ENCODE measurements at places on chromosomes 11 and 22.

DNA sequence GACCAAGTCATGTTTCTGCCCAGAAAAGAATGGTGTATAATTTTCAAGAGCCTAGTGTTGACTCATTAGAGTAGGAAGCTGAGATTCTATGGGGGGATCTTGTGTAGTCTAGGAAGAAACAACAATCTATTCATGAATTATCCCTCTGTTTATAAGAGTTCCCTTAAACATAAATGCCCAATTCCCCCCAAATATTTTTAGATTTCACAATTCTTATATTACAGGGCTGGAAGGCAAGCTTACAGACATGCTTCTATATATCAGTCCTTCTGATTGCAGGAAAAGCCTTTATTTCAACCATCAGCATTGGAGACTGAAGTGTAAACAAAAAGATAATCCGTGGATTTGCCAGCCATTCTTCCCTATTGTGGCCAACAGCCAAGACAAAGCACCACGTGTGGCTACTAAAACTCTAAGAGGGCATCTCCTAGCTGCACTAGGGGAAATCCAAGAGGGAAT, 71.4 kb downstream of the NAT10 start:
- DNase-seq = no peak

- DNase-seq = no peak
These were observed 47.1 kb upstream of the SOX6 start for GRCh38 chr11:16403448-16403803.

DNA sequence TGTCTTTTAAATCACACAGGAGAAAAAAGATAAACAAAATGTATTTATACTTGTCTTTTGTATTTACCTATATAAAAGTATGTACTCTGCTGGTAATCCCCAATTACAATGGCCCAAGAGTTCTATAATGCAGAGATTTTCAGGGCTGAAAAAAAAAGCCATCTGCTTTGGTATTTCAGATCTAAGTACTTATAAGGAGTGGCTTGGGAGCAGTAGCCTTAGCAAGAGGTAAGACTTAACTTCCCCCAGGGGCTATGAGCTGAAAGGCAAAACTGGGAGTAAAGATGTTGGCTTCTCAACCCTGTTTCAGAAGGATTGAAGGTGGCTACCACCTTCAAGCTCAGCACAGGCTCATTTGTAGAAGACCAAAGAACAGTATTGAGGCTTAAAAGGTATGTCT, 35.3 kb upstream of the EP300 start:
- DNase-seq = no peak

DNA sequence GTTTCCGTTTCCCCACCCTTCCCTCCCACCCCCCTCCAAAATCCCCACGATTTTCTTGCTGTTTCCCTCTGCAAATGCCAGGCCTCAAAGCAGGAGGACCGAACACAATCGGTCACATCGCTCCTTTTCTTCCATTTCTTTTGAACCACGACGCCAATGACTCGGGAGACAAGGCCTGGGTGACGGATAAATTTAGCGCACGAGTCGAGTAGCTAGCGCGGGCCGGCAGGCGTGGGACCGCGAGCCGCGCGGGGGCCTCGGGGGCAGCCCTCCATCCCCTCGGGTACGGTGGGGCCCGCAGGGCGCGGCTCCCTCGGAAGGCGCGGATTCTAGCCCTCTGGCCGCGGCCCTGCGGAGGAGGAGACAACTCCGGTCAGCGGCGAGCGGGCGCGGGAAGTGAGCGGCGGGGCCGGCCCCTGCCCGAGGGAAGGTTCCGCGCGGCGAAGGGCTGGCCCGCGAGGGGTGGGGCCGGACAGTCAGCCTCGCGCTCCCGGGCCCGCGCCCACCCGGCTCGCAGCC, 414 bp downstream of the JOSD1 start:
- no peak for DNase-seq

GRCh38 chr11:61793829-61794204, 1.1 kb downstream of the FEN1 start:
- no peak for DNase-seq

DNA sequence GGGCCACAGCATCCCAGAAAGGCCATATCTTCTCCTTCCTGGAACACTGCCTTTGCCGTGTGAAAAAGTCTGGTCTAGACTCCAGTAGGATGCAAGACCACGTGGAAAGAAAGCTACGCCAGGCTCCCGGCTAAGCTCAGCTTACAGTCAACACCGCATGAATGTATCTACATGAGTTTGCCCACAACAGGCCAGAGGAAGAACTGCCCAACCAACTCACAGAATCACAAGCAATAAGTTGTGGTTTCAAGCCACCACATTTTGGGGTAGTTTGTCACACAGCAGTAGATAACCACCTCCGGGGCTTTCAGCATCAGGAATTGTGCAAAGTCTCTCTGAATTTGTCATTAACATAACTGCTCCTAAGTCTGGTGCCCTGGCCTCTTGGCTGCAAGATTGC, 27.3 kb downstream of the HSPA8 start:
- DNase-seq = no peak

DNA sequence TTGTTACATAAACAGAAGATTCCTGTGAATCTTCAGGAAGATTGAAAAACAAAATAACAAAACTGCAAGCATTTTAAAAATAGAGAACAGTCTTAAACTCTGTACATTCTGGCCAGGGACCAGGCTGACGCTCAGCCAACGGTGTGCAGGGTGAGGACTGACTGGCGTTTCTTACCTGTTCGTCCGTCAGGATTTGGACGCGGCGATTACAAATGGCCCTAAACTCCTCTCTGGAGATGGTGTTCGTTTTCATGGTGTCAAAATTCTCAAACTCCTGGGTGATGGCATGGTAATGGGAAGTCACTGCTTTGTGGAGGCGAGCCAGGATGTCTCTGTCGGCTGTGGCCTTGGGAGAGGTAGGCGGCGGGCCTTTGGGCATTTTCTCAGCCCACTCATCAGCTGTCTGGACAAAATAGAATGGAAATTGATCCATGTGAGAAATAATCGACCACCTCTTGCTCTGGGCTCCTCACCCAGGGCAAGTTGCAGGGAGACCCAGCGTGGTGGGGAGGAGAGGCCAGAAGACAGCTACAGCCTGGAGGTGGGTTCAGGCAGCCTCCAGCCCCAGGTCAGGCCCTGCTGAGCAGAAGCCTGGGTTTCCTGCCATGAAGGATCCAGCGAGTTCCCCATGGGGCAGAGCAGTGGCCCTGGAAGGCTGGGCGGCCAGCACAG, 143.0 kb downstream of the MPPED1 start:
- no peak for DNase-seq

GRCh38 chr11:44754876-44755555, 28.3 kb downstream of the TSPAN18 start:
- no peak for DNase-seq

GRCh38 chr22:48112687-48113521, 1350.5 kb downstream of the TBC1D22A start:
- no peak for DNase-seq

DNA sequence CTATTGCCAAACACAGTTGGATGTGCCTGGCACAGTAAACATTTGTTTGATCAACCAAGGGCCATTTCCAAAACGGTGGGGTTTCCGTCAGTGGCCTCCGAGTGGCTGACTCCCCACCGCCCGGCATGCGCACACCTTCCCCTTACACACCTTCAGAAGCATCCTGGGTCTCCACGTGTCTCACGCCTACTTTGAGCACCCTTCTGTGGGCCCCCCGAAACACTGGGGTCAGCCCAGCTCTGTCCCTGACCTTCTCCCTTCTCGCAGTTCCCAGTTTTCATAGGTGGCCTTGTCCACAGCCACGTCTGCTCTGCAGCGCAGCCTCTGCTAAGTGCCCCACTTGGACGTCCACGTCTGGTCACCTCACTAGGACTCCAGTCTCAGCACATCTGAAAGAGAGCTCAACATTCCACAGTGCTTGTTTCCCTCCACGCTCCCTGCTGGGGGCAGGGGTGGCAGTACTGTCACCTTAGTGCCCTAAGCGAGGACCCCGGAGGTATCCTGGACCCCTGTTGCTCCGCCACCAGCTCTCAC, 13.2 kb upstream of the SHANK2 start:
- no peak for DNase-seq

GRCh38 chr11:94046796-94047195, 25.6 kb downstream of the HEPHL1 start:
- DNase-seq = no peak

DNA sequence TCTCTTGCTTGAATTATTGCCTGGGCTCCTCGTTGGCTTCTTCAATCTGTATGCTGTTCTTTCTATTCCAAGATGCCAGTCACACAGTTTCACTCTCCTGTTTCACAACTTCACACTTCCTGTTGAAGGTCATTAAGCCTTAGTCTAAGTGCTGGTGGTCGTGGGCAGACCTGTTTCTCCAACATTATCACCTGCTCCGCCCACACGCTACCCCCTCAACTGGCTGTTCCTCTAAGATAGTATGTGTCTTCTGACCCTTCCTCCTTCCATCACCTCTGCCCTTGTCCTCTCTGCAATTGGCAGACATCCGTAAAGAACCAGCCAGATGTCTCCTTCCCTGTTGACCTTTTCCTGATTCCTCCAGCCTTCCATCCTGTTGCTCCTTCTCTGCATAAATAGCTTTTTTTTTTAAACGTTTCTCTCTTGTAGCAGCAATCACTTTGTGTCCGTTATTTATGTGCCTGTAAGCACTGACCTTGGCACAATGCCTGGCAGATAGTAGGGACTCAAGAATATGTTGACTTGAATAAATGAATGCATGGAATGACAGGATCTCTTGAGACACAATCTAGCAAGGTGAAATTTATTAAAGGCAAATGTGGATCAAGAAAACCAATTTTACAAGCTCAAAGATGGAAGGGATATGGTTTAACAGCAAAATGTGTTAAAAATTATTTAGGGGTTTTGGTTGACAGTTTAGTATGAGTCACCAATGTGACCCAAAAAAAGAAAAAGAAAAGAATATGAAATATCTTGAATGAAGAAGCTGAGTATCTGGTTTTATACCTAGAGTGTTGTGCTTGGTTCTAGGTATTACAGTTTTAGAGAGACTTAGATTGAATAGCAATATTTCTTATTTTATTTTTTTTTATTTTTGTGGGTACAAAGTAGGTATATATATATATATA, 12.6 kb downstream of the DIXDC1 start:
- no peak for DNase-seq

GRCh38 chr22:23580576-23581259, 628 bp upstream of the IGLL1 start:
- no peak for DNase-seq

GRCh38 chr11:93729129-93729616, 12.1 kb downstream of the TAF1D start:
- no peak for DNase-seq

GRCh38 chr11:61022311-61023085, 51.0 kb downstream of the CD6 start:
- no peak for DNase-seq

GRCh38 chr11:95767498-95767897, 22.1 kb downstream of the FAM76B start:
- DNase-seq = no peak

GRCh38 chr22:39937906-39938305, 22.3 kb upstream of the TMA7B start:
- DNase-seq = no peak

- peak; percentile 54 for DNase-seq
These were observed 24.8 kb downstream of the APOL1 start for GRCh38 chr22:36277482-36278291.

DNA sequence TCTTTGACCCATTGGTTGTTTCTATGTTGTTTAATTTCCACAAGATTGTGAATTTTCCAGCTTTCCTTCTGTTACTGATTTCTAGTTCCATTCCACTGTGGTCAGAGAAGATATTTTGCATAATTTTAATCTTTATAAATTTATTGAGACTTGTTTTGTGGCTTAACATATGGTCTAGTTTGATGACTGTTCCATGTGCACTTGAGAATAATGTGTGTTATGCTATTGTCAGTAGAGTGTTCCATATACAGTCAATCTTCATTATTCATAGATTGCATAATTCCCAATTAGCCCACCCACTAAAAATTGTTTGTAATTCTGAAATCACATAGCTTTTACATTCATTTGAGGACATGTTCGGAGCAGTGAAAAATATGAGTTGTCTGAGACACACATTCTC, 346.1 kb upstream of the DDI1 start:
- DNase-seq = no peak

GRCh38 chr11:109121173-109121932, 300.6 kb upstream of the C11orf87 start:
- no peak for DNase-seq

DNA sequence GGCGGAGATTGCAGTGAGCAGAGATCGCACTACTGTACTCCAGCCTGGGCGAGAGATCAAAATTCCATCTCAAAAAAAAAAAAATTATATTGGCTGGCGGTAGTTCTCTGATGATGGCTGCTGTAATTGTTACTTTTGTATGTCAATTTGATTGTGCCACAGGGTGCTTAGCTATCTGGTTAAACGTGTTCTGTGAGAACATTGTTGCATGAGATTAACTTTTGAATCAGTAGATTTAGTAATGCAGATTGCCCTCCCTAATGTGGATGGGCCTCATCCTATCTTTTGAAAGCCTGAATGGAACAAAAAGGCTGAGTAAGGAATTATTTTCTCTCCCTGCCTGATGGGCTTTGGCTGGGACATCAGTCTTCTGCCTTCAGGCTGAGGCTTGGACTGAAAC, 654.2 kb downstream of the OPCML start:
- no peak for DNase-seq

- DNase-seq = no peak
These were observed 944 bp upstream of the SCGB1D2 start for GRCh38 chr11:62241095-62241494.

DNA sequence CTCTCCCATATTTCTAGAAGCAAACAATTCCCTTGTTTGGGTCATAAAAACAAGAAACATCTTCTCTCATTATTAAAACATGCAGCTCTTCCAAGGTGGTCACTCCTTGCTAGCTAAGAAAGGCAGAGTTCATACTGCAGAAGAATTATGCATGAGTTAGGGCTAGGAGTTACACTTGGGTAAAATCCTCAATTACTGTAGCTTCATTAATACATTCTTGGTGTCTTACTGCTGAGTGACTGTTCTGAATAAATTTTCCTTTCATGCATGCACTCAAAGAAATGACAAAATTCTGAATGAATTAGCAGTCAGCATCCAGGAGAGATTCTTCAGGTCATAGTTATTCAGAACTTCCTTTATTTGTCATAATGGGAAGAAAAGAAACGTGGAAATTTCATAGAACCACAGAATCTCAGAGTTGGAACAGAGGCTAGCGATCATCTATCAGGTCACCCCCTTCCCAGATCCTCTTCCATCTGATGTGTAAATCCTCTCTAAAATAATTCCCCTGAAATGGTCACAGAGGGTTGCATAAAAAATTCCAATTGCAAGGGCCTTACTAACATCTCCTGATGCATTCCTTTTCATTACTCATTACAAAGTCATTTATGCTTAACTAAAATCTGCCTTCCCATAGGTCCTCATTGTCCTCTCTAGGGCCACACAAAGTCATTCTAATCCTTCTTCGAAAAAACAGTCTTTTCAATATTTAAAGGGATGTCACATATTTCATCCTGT, 771.5 kb downstream of the DLG2 start:
- DNase-seq = no peak

GRCh38 chr11:56967726-56968125, 21.0 kb upstream of the OR5AK2 start:
- DNase-seq = no peak

- no peak for DNase-seq
These were observed 635 bp downstream of the C11orf21 start for GRCh38 chr11:2300936-2301630.
